ENCODE measurements at places on chromosomes 5 and 9.

GRCh38 chr5:5278201-5278814 lies 138.2 kb downstream of the ADAMTS16 start:
- no peak for DNase-seq

DNA sequence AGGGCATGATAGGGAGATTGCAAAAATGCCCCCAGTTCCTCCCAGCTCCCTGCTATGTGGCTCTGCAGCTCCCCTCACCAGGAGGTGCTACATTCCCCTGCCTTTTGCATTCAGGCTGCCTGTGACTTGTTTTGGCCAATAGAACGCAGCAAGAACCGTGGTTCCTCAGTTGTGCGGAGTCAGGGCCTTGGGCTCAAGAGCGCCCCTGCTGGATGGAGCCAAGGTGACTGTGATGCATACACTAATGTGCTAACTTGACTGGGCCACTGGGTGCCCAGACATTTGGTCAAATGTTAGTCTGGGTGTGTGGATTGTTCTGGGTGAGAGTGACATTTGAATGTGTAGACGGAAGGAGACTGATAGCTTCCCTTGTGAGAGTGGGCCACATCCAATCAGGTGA lies 123.3 kb upstream of the MVB12B start:
- no peak for DNase-seq

DNA sequence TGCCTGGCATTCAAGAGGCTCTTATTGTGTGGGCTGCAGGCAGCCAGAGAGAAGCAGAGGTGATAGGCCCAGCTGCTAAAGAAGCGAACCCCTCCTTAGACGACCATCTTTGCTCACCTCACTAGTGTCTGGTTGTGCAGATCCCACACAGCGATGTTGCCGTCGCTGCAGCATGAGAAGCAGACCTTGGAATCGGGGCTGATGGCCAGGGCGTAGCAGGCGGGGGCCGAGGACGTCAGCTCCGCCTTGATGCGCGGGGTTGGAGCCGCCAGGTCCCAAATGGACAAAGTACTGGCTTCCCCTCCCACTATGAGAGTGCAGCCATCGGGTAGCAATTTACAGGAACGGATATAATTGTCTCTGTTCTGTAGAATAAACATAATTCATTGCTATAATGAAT lies 98.7 kb downstream of the TLE1 start:
- DNase-seq = no peak

GRCh38 chr9:94014920-94015319 lies 59.8 kb upstream of the BARX1 start:
- no peak for DNase-seq

DNA sequence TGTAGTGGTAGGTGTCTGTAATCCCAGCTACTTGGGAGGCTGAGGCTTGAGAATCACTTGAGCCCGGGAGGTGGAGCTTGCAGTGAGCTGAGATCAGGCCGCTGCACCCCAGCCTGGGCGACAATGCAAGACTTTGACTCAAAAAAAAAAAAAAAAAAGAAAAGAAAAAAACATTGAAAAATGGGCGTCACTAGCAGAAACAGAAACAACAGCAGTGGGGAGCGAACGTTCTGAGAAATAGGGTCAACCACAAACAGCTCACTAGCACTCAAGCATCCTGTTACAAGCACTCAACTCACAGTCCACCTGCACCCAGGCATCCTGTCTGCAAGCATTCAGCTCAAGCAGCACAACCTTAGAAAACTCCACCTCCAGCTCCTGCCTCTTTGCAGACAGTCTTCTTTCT lies 17.2 kb downstream of the TRIM14 start:
- DNase-seq = peak; percentile 71
